ENCODE measurements at places on chromosomes 1 and 21. TPM values are rescaled to one million over a fixed set of nuclear protein-coding genes. Genes with fewer than 3 reads are reported as not detected.

DNA sequence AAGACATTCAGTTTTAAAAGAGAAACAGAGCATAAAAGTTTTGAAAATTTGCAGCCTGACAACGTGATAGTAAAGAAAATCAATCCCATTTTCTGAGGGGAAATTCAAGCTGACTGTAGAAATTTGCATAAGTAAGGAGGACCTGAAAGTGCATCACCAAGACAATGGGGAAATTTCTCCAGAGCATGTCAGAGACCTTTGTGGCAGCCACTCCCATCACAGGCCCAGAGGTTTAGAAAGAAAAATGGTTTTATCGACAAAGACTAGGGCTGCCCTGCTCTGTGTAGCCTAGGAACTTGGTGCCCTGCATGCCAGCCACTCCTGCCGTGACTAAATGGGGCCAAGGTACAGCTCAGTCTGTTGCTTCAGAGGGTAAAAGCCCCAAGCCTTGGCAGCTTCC, 1640.2 kb upstream of the PRMT6 start:
- no peak for DNase-seq

DNA sequence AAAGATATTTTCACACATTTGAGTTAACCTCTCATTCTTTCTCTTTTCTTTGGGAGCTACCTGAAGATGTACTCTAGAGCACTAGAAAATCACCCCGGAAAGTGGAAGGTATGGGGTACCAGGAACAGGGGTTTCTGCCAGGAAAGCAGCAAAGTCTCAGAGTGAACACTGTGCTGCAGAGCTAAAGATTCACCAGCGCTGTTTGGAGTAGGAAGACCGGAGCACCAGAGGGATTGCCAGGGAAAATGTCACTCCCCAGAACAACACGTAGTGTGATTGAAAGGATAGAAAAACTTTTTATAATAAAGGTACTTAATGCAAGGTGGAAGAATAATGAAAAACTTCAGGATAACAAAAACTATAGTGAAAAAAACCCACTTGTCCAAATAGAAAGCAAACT, 26.7 kb upstream of the KCNK1 start:
- no peak for DNase-seq

- DNase-seq = no peak
Measured at GRCh38 chr1:48794816-48795215, 18.1 kb upstream of the BEND5 start.

DNA sequence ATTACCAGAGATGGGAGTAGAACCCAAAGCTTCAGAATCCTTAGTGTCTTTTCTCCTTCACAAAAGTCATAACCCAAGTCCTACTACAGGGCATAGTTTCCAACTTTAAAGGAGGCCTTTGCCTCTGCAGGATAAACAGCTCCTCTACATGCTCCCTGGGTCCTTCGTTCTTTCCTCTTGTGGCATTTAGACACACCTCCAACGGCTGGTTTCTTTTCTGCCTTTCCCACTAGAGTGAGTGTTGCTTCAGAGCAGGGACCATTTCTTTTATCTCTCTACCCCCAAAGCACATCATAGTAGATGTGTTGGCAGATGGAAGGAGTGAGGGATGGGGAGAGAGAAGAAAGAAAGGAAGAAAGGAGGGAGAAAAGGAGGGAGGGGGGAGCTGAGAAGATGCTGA, 144.7 kb upstream of the SPATA6 start:
- DNase-seq = no peak

DNA sequence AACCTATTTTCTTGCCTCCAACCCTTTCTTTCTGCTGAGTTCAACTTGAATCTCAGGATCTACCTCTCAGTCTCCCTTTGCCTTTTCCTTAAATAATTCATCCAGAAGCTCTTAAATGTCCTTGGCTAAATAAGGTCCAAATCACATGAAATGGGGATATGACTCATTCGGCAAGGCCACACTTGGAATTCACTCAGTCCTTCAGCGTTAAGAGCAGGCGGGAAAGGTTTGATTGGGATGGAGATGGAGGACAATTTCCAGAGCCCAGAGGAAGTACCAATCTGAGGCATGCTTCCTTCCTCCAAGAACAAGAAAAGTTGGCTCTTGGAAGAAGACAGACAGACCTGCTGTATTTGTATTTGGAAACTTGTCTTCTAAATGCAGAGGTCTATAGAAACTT, 128.5 kb downstream of the PROX1 start:
- DNase-seq = no peak

- no peak for DNase-seq
Measured at GRCh38 chr1:178581351-178582303, 68.7 kb downstream of the TEX35 start.

GRCh38 chr1:9075022-9075421, 5.6 kb upstream of the SLC2A5 start:
- DNase-seq = no peak

DNA sequence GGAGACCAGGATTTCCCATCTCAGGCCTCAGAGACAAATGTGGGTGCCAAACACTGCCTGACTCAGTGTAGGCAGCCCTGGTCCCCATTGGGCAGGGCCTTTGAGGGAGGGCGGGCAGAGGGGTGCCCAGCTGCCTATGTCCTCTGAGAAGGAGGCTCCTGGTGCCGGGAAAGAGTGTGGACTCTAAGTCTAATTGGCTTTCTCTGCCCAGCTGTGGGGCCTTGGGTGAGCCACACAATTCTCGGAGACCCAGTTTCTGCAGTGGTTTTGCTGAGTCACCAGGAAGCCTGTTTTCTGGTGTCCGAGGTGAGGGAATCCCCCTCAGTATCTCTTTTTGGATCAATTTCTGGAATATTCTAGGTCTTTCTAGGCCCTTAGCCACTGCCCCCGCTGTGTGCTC, 35.3 kb upstream of the ACTL8 start:
- no peak for DNase-seq

GRCh38 chr21:29403922-29404538, 105.3 kb downstream of the BACH1 start:
- DNase-seq = no peak

GRCh38 chr21:38129711-38130110, 127.1 kb upstream of the KCNJ15 start:
- DNase-seq = no peak

GRCh38 chr1:116482490-116482889, 88.3 kb downstream of the CD58 start:
- DNase-seq = no peak

GRCh38 chr1:11735531-11735853, 444 bp upstream of the AGTRAP start:
- DNase-seq = no peak

DNA sequence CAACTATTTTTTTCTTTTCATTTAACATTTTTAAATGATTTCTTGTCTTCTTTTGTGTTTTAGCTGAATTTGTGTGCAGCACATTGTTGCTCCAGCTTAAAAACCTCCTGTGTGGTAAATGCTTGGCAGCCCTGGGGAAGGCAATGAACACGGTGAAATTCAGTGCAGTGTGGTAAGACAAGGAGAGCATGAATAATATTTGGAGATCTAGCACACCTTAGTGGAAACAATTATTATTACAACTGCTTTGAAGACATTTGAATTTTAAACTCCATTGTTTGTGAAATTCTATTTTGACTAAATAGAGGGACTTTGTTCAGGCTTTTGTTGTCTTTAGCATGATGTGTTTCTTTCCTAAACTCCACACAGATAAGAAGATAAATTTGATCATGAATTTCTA, 242.6 kb upstream of the CXADR start:
- peak; percentile 97 for DNase-seq

- DNase-seq = peak; percentile 60
Measured at GRCh38 chr1:235843461-235843961, 23.2 kb downstream of the LYST start.

GRCh38 chr1:17584539-17584938, 45.0 kb downstream of the ARHGEF10L start:
- DNase-seq = no peak

DNA sequence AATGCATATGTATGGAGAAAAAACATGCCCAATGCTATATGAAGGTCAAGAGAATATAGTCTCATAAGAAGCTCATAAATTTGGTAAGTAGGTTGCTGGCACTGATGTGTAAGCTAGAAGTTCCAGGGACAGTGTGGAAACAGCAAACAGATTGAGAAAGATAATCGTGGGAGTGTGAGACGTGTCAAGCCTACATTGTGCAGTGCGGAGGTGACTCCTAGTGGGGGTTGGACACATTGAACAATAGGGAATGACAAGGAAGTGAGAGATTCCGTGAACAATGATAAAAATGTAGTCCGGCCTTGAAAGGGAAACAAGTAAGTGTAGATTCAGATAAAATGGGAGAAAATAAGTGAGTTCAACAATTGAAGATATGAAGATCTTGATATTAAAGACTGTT, 788.4 kb upstream of the PRMT6 start:
- DNase-seq = peak; percentile 21

GRCh38 chr1:92822879-92823278, 9.0 kb upstream of the RPL5 start:
- DNase-seq = no peak

GRCh38 chr1:153770797-153771196, 4.4 kb upstream of the SLC27A3 start:
- no peak for DNase-seq

- DNase-seq = no peak
Measured at GRCh38 chr1:22118291-22118992, 24.5 kb downstream of the WNT4 start.

DNA sequence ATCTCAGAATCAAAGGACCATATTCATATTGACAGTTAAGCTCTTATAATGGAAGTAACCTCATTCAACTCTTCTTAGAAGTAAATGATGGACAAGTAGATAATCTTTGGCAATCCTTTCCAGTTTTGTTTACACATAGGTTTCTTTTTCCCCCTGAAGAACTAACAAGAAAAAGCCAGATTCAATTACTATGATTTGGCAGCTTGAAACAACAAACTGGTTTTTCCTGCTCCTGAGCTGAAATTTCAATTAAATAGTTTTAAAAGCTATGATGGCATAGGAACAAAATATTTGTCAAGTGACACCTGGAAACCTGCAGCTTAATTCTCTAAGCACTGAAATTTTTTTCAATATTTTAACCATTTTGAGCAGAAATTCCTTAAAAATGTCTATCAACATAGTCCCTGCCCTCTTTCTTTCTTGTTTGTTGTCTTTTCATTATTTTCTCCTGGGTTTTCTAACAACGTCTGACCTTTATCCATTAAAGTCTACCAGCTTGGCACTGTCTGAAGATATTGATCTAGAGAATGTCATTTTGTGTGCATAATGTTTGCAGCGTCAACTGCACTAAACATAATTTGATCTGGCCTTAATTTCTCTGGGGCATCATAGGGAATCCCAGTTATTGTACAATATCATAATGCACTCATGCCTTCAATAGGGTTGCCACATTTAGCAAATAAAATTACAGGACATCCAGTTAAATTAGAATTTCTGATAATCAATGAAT, 4.0 kb upstream of the SLC35A3 start:
- DNase-seq = no peak

DNA sequence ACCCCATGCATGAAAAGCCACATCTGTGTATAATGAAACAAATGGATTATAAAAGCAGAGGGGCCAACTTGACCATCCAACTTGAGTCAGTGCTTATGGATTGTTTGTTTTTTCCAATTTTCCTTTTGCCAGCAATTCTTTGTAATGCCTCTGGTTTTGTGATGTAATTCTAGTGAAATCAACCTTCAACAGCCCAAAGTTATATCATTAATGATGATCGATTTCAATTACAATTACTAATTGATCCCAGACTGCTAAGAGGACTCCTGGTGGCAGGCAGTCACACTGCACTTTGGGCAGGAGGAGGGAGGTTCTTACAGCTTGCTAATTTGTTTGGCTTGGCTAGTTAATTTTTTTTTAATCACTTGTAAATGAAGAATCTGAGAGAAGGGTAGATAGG, 552.3 kb downstream of the NUF2 start:
- DNase-seq = no peak

- DNase-seq = no peak
Measured at GRCh38 chr1:7471836-7472235, 299.3 kb upstream of the VAMP3 start.

DNA sequence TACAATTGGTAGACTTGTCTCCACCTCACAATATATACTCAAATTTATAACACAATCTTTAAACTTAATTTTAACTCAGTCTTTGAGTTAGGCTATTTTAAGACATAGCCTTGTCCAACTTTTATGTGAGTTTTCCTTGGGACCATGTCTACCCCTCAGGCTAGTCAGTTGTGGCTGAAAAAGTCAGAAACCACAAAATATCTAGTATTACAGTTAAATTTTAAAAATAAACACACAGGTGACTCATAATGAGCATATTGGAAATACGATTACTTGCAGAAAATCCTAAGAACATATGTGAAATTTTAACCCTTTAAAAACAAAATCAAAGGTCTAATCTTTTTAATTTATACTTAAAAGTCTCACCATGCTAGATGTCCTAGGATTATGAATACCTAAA, 4.8 kb upstream of the ASB17 start:
- no peak for DNase-seq

DNA sequence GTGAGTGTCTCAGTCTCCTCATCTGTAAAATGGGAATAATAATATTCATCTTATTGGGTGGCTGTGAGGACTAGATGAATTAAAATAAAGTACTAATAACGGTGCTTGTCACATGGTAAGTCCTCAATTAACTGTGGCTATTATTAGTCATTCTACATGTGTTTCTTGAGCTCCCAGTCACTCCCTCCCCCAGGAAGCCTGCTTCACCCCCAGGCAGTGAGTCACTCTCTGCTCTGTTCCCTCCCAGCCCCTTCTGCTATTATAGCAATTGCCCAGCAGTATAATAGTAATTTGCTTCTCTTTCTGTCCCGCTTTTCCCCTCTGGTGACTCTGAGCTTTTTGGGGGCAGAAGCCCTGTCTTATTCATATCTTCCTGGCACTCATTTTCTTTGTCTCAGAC, 102.0 kb downstream of the BEND5 start:
- DNase-seq = no peak

DNA sequence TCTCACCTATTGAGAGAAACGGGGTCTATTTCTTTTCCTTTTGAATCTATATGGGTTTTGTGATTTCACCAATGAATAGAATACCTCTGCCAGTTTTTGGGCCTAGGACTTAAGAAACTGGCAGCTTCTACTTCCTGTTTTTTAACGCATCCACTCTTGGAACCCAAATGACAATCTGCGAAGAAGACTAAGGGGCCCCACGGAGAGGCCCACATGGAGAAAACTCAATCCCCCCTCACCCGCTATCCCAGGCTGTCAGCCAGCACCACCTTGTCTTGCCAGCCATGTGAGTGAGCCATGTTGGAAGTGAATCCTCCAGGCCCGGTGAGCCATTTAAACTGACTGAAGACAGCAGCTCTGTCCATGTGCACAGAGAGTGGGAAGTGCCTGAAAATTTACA, 3.6 kb upstream of the HENMT1 start:
- no peak for DNase-seq

- no peak for DNase-seq
Measured at GRCh38 chr1:67570486-67571143, 114.4 kb upstream of the GADD45A start.

The ACTA1 gene
- total RNA-seq = 1.5 TPM

The CYP4X1 gene
- 26.2 TPM for total RNA-seq

The TNFSF4 gene
- total RNA-seq = 2.7 TPM

The CHRM3 gene
- 14.7 TPM for total RNA-seq

The CHIT1 gene
- 0.55 TPM for total RNA-seq

The PERM1 gene
- not detected for total RNA-seq

The KCNQ4 gene
- total RNA-seq = 1.3 TPM

The RAB7B gene
- 5.4 TPM for total RNA-seq

Data from spinal cord (tissue), 10 donors.